ENCODE measurements at places on chromosomes 13 and 19.

GRCh38 chr19:54266133-54266532 lies 9.1 kb upstream of the LILRB5 start:
- peak; percentile 27 for DNase-seq

- DNase-seq: no peak
These were observed 9.8 kb upstream of the SIGLEC12 start for GRCh38 chr19:51511353-51511752.

- no peak for DNase-seq
These were observed 749 bp downstream of the ZNF264 start for GRCh38 chr19:57192077-57192420.

GRCh38 chr19:1910177-1910576 lies 5.0 kb downstream of the ADAT3 start:
- DNase-seq: no peak

DNA sequence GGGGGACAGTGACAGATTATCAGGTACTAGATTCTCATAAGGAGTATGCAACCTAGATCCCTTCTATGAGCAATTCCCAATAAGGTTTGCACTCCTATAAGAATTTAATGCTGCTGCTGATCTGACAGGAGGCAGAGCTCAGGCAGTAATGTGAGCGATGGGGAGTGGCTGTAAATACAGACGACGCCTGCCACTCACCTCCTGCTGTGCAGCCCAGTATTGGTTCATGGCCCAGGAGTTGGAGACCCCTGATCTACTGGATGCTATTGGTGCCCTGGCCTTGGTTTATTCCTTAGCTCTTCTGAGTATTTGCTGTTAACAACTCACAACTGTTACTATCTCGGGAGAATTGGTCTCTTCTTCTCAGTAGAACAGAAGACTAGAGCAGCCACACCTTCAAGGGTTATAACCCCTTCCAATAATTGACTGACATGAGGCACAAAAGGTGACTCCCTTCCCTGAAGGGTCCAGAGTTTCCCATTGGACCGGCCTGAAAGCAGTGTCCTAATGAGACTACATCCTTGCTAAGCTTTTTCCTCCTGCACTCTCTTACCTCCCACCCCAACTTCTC lies 35.0 kb upstream of the RBM26 start:
- DNase-seq: no peak

GRCh38 chr19:19403373-19403901 lies 2.0 kb upstream of the GATAD2A start:
- no peak for DNase-seq

DNA sequence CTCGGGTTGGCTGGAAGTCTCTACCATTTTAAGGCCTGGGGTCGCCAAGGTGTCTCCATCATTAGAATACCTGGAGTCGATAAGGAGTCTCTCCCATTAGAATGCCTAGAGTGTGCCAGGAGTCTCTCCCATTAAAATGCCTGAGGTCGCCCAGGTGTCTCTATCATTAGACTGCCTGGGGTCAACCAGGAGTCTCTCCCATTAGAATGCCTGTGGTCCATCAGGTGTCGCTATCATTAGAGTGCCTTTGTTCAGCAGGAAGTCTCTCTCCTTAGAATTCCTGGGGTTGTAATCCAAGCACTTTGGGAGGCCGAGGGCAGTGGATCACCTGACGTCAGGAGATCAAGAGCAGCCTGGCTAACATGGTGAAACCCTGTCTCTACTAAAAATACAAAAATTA lies 1533.0 kb downstream of the UQCRFS1 start:
- DNase-seq: no peak

- DNase-seq: no peak
These were observed 124.7 kb upstream of the VSTM2B start for GRCh38 chr19:29400917-29401711.

DNA sequence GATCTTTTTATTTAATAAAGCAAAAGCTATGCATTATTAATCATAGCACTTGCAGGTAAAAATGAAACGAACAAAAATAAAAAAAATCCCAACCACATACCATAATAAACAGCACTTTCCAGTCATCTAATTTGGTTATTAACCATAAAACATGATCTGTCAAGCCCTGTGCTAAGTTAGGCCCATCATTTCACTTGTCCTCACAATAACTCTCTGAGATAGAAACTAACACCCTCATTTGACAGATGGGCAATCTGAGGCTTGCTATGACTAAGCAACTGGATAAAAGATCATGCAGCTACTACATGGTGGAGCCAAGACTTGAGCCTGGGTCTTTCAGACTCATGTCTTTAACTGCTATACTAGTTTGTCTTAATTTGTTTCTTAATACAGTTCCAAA lies 21.8 kb downstream of the PROSER1 start:
- no peak for DNase-seq

GRCh38 chr13:20119960-20120359 lies 40.9 kb downstream of the GJA3 start:
- no peak for DNase-seq

DNA sequence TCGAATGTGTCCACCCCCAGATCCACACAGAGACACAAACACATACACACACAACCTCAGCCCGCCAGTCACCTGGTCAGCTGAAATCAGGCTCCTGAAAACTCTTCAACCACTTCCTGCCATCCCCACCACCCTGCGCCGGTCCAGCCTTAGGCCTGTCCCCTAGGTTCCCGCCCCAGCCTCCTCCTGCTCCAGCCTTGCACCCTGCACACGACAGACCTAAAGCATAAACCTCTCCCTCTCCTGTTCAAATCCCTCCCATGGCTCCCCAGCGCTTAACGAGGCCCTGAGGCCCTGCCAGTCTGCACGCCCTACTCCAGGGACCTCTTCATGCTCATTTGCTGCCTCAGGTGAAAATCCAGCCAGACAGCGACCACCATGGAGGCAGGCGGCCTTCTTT lies 7.1 kb downstream of the PNMA8B start:
- no peak for DNase-seq

DNA sequence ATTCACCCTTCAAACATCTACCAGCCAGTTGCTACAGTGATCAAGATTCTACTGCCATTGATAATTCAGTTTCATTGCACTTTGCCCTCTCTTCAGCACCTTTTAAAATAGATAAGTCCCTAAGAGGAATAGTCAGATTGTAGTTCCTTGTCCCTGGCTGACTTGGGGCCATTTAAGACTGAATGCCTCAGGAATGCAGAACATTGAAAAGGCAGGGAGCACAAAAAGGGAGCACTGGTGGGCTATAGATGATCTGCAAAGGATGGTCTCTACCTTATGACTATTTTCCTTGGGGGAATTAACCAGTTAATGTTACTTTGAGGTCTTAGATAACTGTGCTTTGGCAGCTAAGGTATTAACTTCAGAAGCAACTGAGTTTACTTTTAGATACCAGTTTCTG lies 46.9 kb downstream of the GPALPP1 start:
- no peak for DNase-seq

DNA sequence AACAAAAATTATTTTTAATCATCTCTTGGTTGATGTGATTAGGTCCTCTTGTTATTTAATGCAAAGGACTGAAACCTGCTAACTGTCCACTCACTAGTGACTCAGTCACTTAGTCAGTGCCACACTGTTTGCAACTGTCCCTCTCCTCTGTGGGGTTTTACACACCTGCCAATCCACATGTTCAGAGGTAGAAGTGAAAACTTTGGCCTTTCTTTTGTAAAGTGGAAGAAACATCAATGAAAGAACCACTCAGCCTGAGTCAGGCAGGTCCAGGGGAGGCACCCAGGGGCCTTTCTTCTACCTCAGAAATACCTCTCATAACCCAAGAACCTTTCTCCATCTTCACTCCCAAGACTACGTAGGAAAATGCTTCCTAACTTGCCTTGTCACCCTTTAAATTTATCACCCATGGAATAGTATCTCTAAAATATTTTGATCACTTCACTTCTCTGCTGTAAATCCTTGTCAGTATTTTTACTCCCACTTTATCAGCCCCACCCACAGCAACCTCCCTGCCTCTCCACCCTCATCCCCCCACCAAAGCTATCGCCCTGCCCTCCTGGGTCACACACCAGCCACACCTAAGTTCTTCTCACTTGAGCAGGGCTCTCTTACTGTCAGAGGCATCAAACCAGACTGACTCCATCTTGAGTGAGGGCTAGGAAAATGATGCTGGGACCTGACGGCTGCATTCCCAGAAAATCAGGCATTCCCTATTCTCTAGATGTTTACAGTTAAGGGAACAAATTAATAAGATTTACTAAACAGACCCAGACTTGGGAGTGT lies 29.6 kb upstream of the EEF1AKMT1 start:
- no peak for DNase-seq

- no peak for DNase-seq
These were observed 56.1 kb downstream of the KL start for GRCh38 chr13:33072282-33072681.

DNA sequence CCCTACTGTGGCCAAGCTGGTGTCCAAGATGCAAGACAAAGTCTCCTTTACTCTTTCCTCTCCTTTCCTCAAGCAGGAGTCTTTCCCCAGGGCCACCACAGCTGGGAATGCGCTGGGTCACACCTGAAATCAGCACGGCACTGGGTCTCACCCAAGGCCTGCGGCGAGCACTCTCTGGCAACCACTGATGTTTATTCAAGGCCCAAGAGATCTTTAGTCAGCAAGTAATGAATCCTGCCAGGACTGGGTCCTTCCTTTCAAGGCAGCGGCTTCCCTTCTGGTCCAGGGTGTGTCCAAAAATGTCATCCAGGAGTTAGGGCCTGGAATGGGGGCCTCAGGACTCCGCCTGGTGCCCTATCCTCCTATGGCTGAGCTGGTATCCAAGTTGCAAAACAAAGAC lies 24.1 kb downstream of the BLOC1S3 start:
- DNase-seq: no peak

- no peak for DNase-seq
These were observed 1466.1 kb downstream of the UQCRFS1 start for GRCh38 chr19:27746691-27747380.

DNA sequence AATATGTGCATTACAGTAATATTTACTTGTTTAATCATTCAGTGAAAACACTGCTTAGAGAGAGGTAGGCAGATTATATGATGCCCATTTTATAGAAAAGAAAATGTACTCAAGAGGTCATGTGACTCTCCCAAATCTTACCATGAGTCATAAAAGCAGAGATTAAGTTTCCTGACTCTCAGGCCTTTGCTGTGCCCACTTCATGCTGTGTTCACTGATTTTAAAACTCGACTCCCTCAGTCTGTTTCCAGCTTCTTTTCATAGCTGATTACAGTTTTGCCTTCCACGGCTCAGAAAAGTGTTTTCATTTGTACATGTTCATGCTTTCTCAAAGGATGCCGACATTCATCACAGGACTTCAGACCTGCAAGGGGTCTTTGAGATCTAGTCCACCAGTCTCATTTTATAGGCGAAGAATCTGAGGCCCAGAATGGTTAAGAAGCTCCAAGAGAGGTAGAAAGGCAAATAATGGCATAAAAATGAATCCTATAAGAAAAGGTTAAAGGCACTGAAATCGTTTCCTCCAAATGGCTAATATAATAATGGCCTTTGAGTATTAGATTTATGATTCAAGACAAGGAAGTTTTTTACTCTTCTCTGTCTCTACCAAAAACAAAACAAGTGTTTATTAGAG lies 9.0 kb upstream of the IPO5 start:
- no peak for DNase-seq

- DNase-seq: no peak
These were observed 24.2 kb downstream of the BTBD2 start for GRCh38 chr19:1991018-1991913.

- DNase-seq: no peak
These were observed 126.8 kb upstream of the RNF113B start for GRCh38 chr13:98303858-98304257.

DNA sequence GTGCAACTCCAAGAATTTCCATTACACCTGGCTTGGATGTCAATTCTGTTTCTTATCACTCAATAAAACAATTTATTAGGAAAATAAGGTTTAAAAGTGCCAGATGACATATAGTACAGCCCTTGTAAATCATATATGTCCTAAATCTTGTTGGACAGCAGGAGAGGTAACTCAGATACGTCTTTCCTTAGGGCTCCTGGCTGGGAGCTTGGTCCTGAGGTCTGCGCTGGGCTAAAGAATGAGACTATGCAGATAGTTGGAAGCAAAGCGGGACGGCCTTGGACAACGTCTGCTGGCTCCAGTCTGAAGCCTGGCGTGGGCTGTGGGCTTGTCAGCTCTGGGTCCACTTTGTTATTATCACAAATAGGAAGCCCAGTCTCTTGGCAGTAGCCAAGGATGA lies 377.0 kb downstream of the DLEU7 start:
- no peak for DNase-seq

Measured in GM12864 (cell line).